ENCODE measurements at places on chromosomes 13 and 19. TPM values are rescaled to one million over a fixed set of nuclear protein-coding genes. Genes with fewer than 3 reads are reported as not detected.

DKKL1 gene
- total RNA-seq = 0.64 TPM

BEST2 gene
- 3.5 TPM for total RNA-seq

TYROBP gene
- total RNA-seq = not detected

PSG3 gene
- total RNA-seq = 0.07 TPM

ZNF729 gene
- total RNA-seq = not detected

KLK15 gene
- total RNA-seq = not detected

YJEFN3 gene
- 4.0 TPM for total RNA-seq
